ENCODE measurements at places on chromosomes 1 and 21. TPM values are rescaled to one million over a fixed set of nuclear protein-coding genes. Genes with fewer than 3 reads are reported as not detected.
A peak's percentile ranks its signal among the peaks of the same experiment; 100 is the strongest.

FCGR2B gene
- total RNA-seq: not detected

SLC6A9 gene
- 7.4 TPM for total RNA-seq

SYNJ1 gene
- 13.7 TPM for total RNA-seq

BRDT gene
- not detected for total RNA-seq

- DNase-seq: no peak
Measured at GRCh38 chr21:23374155-23374554, 2233.1 kb downstream of the MRPL39 start.

GRCh38 chr1:117347907-117348306, 19.3 kb upstream of the MAN1A2 start:
- DNase-seq: no peak

DNA sequence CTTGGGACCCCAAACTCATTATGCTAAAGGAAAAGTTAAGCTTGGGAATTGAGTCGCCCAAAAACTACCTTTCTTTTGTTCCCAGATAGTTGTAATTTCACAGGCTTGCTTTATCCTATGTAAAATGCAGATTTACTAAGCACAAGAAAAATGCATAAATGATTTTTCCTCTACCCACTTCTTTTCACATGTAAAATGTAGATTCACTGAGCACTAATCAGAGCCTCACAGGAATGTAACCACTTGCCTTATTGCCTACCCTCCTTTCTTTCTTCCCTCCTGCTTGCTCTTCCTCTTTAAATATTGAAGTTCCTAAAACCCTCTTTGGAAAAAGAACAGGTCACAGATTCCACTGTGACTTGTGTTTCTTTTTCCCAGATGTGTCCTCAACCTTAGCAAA, 18.3 kb downstream of the CAPN8 start:
- DNase-seq: no peak

DNA sequence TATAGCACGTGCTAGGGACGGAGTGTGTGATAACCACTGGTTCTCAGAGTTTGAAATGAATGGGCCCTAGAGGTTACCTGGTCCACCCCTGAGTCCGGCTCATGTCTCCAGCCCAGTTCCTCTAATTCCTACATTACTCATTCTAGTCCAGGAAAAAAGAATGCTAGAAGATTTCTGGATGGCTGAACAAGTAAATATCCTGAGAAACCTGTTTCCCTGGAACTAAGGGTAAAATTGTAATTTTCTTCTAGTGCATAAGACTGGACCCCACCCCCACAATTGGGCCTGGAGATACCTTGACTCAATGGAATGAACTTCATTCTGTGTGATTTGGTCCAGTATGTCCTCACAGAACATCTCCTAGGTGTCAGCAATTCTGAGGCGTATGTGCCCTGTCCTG, 208.4 kb downstream of the TRABD2B start:
- no peak for DNase-seq

DNA sequence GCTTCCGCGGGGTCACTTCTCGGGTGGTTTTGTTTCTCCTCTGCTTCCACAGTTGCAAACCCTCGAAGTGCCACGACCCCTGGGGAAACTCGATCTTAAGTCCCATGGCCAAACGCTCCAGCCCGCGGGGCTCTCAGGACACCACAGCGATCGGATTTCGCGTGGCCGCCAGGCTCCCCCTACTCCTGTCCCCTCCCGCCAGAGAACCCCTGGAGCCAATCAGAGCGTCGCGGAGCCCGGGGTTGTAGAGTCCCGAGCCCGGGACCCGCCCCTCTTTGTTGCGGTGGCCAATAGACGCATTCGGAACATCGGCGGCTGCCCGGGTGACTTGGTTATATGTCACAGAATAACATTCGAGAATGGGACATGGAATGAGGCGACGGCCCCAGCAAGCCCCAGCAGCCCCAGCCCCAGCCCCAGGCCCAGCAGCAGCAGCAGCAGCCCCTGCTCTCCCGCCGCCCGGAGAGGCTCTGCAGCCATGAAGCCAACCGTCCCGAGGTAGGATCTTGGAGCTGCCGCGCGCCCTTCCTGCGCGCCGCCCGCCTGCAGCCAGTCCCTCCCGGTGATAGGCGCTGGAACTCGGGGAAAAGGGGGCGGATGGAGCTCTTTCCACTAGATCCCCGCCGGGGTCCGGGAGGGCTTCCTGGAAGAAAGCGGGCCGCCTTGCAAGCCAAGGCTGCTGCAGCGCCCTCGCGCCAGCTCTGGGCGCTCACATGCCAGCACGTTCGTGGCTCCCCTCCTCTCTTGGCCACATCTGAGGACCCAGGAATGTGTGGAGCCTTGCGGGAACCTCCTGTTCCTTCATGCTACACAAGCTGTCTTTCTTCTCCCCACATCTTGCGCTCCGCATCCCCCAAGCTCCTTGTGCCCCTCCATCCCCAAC, at the start of gene VASH2:
Gene VASH2 (plus strand): TSS at position 299 of the 883 bp plus-strand sequence. CDS start 1,002 bp downstream, outside the sequence.
- peak; percentile 61 for DNase-seq

DNA sequence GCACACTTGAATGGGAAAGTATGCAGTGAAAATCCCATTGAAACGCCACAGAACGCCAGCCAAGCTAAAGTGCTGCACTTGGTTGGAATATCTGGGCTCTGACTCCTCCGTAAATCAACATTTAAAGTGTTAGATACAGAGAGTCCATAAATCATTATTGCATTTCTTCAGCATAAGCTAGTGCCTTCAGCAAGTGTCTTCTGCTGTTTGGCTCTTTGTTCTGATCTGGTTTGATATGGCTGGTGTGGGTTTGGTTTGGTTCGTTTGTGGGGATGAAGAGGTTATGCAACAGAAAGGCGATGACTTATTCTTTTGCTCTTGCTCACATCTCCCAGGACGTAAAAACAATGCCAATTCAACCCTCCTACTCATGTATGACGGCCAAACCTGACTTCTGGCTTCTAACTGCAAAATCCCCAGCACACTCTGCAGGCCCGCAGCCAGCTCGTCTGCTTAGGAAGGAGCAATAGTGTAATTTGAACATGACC, 121.8 kb upstream of the ERG start:
- DNase-seq: no peak

GRCh38 chr1:230868736-230869385, 540 bp upstream of the C1orf198 start:
- no peak for DNase-seq

DNA sequence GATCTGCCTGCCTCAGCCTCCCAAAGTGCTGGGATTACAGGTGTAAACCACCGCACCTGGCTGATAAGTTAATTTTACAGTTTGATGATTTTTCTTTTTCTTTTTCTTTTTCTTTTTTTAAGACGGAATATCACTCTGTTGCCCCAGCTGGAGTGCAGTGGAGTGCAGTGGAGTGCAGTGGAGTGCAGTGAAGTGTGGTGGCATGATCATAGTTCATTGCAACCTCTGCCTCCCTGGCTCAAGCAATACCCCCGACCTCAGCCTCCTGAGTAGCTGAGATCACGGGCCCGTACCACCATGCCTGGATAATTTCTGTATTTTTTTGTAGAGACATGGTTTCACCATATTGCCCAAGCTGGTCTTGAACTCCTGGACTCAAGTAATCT, 84.4 kb upstream of the CXADR start:
- DNase-seq: no peak

DNA sequence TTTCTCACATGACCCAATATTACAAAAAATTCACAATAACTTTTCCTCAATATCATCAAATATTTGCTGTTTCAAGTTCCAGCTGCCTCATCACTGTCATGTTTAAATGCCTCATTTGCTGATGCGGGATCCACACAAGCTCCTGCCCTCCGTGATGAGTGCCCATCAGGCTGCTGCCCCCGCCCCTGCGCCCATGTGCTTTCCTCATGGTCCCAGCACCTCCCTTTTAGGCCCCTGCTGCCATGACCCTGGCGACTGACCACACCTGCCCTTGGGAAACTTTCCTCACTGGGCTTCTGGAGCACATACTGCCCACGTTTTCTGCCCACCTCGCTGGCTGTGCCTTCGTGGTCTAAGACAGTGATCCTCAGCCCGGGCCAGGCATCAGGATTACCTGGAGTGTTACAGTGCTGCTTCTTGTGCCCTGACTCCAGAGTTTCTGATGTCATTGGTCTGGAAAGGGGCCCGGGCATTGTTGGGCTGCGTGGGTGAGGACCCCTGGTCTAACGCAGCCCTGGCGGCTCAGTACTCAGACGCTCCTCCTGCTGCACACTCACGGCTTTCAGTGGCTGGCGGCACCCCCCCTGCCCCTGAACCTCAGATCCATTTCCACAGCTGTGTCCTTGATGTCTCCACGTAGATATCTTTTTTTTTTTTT, 20.5 kb downstream of the PLEKHM2 start:
- DNase-seq: no peak

- no peak for DNase-seq
Measured at GRCh38 chr1:182484531-182485257, 34.7 kb downstream of the RGSL1 start.

- peak; percentile 64 for DNase-seq
Measured at GRCh38 chr1:25549273-25550154, 6.1 kb downstream of the LDLRAP1 start.

- no peak for DNase-seq
Measured at GRCh38 chr1:150558761-150559655, 9.8 kb downstream of the ADAMTSL4 start.

GRCh38 chr1:41533016-41533730, 48.7 kb upstream of the EDN2 start:
- DNase-seq: no peak

DNA sequence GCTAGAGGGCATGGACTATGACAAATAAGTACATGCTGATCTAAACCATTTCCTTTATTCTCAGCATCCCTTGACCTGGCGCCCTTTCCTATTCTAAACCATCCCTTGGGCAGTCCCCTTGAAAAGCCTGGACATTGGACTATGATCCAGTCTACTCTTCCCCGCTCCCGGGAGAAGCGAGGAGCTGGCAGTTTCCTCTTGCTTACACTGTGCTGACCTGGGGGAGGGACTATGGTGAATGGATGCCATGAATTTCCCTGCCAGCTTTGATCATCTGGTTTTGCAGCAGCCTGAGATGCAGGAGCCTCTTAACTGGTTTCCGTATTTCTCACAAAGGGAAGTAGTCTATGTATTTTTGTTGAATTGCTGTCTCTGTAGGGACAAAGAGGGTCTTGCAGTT, 121.7 kb downstream of the KIF26B start:
- DNase-seq: no peak

All from activated T-helper 1 cell treated with anti-CD3 and anti-CD28 coated beads, Interleukin-12 subunit alpha, Interleukin-12 subunit beta, Interleukin-2, Interleukin-4 antibody, amounts not matched to agents 30 ng/mL and 10 ng/mL and 1 ng/mL, durations not matched to agents 14 hours and 24 hours and 36 hours (primary cell).